Thymus (tissue), 14 donors: ENCODE measurements at places on chromosomes 6 and 20. TPM values are rescaled to one million over a fixed set of nuclear protein-coding genes. Genes with fewer than 3 reads are reported as not detected.

- DNase-seq = no peak
These were observed 67.5 kb downstream of the TBC1D7 start for GRCh38 chr6:13260831-13261230.

DNA sequence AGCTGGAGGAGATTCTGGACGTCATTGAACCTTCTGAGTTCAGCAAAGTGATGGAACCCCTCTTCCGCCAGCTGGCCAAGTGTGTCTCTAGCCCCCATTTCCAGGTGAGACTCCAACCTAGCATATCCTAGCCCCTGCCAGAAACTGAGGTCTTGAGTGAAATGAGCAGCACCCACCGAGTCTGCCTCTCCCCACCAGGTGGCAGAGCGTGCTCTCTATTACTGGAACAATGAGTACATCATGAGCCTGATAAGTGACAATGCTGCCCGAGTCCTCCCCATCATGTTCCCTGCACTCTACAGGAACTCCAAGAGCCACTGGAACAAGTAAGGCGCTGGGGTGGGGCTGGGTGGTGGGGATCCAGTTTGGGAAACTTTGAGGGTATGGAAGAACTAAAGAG, 4.6 kb downstream of the MEA1 start:
- DNase-seq = peak; percentile 72

- no peak for DNase-seq
These were observed 69.1 kb upstream of the EXOC2 start for GRCh38 chr6:761997-762396.

DNA sequence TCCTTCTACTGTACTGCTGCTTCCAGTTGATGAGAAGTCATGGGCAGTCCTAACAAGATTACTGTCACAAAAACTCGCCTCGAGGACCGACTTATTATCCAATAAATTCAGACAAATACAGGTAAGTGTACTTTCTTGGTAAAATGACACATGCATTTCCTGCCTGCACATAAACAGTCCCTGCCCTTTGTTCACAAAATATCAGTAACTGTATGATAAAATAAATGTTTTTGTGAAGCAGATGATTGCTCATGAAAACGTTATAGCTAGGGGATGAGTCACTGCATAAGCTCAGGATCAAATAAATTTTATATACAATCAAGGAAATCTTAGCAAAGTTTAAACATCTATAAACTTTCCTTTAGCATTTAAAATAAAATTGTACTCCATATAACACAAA, 164.5 kb upstream of the RIPOR2 start:
- DNase-seq = no peak

DNA sequence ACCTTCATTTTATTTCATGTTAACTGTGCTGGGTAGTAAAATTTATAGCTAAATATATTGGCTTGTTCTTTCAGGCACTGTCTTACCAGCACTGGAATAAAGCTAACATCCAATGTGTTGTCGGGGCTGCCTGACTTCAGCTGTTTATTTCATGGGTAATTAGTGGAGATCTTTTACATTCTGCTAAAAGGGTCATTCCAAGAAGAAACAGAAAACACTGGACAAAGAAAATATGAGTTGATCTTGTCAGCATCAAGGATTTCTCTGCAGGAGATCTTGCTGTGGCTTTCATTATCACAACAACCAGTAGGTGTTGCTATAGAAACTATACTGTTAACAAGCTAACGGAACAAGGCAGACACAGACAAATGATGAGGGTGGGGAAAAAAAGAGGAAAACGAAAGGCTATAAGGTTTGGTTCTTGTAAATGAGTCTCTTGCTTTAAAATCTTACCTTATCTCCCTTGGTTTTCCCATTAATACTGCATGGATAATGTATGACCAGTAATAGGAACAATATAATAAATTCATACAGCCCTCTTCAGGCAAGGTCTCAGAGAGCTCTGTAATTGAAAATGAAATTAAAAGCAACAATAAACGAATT, 206.8 kb downstream of the SIM1 start:
- DNase-seq = peak; percentile 4

DNA sequence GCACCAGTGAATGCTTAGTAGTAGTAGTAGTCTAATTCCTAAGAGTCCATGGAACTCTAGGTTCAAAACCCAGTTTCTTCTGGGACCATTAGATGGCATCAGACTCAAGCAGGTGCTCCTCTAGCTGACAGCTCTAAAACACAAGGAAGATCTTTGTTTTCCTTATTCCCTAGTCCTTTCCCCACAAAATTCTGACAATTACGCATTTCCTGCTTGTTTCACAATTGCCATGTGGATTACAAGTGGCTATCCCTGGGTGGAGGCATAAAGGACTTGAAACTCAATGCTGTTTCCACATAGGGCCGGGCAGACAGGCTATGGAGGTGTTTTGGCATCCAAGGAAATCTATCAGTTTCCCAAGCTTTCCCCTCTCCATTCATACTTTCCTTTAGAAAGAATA, 9.2 kb upstream of the HLA-DOB start:
- DNase-seq = no peak

GRCh38 chr20:59825563-59825920, 107.9 kb downstream of the SYCP2 start:
- DNase-seq = no peak

DNA sequence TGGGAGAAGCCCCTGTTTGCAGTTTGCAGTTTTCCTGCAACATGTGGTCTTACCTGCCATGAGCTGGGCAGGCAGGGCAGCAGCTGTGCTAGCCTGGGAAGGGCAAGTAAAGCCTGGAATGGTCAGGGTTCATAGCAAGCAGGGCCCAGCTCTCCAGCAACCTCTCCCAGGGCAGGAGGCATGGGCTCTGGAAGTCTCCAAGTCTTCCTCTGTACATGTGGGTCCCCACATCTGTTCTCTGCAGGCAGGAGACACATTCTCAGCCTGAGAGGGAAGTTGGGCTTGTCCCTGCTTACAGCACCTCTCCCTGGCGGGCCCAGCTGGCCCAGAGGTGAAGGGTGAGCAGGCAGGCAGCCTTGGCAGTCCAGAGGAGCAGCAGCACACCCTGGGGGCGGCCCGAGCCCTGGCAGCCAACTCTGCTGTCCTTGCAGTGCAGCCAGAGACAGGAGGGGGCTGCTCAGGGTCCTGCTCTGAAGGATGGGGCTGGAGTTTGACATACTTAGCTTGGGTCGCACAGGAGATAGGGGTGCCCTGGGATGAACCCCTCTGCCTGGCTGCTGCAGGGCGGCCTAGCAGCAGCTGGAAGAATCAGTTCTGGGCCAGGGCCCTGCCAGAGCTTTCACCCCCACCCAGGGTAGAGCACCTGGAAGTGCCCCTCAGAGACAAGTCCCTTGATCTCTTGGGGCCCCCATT, 176.0 kb downstream of the MRPL14 start:
- no peak for DNase-seq

DNA sequence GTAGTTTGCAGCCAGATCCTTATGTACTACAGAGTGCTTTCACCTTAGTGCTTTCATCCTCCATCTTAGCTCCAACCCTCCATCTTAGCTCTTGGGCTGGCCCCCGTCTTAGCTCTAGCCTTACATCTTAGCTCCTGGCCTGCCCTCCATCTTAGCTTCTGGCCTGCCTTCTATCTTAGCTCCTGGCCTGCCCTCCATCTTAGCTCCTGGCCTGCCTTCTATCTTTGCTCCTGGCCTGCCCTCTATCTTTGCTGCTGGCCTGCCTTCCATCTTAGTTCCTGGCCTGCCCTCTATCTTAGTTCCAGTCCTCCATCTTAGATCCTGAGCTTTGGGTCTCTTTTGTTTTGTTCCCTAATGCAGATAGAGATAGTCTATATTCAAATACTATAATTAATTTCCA, 22.0 kb downstream of the GNAS start:
- DNase-seq = no peak

DNA sequence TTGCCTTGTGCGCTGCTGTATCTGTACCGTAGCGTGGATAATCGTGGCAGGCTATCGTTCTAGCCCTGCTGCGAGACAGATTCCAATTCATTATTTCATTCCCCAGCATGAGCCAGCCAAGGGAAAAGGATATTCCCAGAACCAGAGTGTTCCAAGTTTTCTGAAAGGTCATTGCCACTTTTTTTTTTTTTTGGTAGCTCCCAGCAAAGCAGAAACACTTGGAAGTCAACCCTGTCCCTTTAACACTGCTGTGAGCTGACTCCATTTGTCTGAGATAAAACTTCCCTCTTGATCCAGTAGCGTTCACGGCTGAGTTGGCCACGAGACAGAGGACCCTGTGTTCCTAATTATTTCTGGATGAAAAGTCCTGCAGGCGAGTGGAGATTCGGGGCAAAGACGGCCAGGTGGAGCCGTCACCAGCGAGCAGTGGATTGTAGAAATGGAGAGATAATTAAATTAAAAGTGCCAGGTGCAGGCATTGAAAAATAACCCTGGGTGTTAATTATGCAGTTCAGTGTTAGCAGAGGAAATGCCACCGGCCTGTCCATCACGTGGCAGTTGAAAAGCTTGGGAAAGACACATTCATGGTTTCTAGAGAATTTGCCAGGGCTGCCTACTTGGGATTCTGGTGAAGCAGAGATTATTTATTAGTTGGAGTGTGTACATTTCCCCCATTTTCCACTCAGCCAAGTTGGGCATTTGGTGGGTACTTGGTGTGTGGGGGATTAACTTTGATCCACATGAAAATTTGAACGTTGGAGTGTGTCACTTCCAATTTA, 164.2 kb downstream of the SLC24A3 start:
- DNase-seq = no peak

Gene TNFRSF21
- total RNA-seq = 10.7 TPM

Gene DTNBP1
- 8.0 TPM for total RNA-seq

Gene TCFL5
- 13.0 TPM for total RNA-seq

DNA sequence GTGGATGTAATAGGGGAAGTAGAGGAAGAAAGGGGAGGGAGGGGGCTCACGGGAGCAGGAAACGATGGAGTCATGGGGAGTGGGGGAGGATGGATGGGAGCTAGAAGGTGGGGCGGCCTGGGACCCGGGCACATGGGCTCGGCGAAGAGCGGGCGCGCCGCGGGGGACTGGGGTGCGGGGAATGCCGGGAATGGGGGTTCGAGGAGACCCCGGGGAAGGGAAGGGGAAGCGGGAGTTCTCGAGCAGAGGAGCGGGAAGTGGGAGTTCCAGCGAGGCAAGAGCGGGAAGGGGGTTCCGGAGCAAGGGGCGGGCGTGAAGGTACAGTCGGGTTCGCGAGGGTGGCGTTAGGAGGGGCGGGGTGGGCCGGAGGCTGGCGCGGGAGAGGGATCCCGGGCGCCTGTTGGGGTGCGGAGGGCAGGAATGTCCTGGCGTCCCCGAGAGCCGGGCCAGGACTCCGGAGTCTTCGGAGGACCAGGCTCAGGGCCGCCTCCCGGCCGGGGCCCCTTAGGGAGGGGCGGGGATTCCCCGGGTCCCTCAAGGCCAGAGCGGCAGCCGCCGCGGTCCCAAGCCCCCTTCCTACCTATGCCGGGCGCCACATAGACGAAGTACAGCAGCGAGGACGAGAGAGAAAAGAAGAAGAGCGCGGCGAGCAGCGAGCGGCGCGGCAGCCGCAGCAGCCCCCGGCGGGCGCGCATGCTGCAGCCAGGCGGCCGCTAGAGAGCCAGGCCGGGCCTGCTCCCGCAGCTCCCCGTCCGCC, 504 bp downstream of the B4GALT5 start:
- no peak for DNase-seq

Gene BMP7
- 6.3 TPM for total RNA-seq

Gene GNAS-AS1
- 0.76 TPM for total RNA-seq

Gene SNAP25
- 0.42 TPM for total RNA-seq

DNA sequence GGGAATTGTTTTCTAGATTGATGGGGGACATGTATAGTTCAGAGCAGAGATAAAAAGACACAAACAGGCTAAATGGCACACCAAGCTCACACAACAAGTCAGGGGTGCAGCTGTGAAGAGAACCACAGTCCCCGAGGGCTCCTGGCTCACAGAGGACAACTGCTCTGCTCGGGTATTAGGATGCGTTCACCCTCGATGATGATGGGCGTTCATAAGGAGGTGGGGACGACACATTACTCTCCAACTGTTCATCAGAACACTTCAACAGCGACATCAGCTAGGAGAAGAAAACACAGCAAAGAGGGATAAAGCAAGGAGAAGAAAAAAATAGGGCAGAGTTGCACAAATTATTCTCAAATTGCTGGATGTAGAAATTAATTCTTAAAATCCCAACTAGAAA, 174.8 kb upstream of the RREB1 start:
- no peak for DNase-seq

Gene OOEP
- total RNA-seq = not detected

DNA sequence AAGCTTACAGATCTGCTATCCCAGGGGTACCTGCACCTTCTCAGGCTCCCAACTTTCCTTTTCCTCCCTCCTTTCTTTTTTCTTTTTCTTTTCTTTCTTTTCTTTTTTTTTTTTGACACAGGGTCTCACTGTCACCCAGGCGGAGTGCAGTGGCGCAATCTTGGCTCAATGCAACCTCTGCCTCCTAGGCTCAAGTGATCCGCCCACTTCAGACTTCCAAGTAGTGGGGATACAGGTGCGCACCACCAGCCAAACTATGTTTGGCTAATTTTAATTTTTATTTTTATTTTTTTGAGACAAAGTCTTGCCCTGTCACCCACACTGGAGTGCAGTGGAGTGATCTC, 36.0 kb downstream of the PIM1 start:
- no peak for DNase-seq

Gene PPP1R14C
- total RNA-seq = 0.42 TPM
